ENCODE measurements at places on chromosomes 2 and 18. TPM values are rescaled to one million over a fixed set of nuclear protein-coding genes. Genes with fewer than 3 reads are reported as not detected.

DNA sequence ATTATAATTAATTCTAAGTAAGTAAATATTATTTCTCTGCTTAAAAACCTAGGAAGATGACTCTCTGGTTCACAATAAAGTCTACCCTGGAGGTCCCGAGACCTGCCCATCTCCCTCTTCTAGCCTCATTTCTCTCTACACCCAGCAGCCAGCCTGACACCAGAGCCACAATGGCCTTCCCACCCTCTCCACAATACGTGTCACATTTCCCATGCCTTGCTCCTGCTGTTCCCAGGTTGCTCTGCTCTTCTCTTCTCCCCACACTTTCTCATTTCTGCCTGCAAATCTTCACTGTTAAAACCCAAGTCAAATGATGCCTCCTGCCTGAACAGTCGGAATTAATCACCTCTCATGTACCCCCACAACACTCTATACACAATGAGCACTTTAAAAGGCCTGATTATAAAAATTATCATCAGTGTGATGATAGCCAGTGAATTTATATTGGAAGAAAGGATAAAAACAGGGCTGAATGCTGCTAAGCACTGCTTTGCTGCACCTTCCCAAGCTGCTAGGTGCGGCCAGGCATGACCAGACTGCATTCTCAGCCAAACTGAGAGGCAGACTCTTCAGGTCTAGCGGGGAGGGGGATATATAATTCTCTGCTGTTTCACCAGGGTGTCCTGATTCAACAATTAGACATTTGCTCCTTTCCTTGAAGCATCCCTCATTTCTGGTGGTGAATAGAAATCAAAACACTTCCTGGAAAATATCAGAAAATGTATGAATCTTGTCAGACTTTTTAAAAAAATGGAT is 160.6 kb downstream of the DTNA start:
- DNase-seq, result no peak

DNA sequence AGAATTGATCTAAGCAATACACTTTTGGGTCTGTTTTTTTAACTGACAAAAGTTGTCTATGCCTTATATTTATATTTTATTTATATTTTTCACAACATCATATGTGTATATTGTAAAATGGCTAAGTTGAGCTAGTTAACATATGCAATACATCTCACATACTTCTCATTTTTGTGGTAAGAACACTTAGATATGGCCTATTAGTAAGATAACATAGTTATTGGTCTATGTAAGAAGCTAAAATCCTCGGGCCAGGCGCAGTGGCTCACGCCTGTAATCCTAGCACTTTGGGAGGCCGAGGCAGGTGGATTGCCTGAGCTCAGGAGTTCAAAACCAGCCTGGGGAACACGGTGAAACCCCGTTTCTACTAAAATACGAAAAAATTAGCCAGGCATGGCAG is 275.6 kb upstream of the ID2 start:
- DNase-seq, result no peak

GRCh38 chr2:196808083-196808665 is 981 bp downstream of the C2orf66 start:
- no peak for DNase-seq

DNA sequence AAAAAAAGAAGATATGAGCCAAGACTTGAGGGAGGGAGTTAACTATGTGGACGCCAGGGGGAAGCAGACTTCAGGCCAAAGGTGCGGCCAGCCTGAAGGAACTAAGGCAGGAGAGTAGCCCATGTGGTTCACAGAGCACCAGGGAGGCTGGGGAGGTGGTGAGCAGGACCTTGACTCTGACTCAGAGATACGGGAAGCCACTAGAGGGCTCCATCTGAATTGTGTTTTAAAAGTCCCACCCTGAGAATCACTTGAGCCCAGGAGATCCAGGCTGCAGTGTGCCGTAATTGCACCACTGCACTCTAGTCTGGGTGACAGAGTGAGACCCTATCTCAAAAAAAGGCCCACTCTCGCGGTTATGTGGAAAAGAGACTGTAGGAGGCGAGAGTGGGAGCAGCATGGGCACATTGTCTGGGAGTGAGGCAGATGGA is 12.3 kb downstream of the CEP192 start:
- DNase-seq, result no peak

Gene QPCT
- total RNA-seq, result 8.7 TPM

Gene PCARE
- total RNA-seq, result 0.23 TPM

Measured in dorsolateral prefrontal cortex (tissue), 122 donors.